Stimulated activated CD4-positive, alpha-beta T cell treated with anti-CD3 and anti-CD28 coated beads, Interleukin-15, amount 100 ng/mL, for 1 hour (primary cell): ENCODE measurements at places on chromosomes 6 and 20.
A peak's percentile ranks its signal among the peaks of the same experiment; 100 is the strongest.

GRCh38 chr6:29926413-29927274 is 15.7 kb upstream of the HLA-A start:
- peak; percentile 71 for DNase-seq

GRCh38 chr6:90296341-90297114 is at the start of gene BACH2:
BACH2 (minus strand) TSS chr6:90296843; CDS start chr6:90008844, 287,999 bp downstream.
- DNase-seq: peak; percentile 84

DNA sequence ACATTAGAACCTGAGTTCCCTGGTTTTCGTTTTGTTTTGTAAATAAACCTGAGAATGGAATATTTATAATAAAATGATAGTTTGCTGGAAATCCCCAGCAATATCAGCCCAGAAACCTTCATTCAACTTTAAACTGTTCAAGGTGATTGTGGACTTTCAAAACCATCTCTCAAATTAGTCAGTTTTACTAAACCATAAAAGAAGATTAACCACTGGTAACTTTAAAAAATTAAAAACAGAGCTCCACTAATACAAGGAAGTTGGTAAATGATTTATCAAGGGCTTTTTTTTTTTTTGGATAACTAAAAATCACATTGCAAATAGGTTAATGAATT is 10.0 kb downstream of the MBOAT1 start:
- DNase-seq: no peak

- no peak for DNase-seq
These were observed 71.9 kb downstream of the TMEM170B start for GRCh38 chr6:11609324-11610071.

- no peak for DNase-seq
These were observed 284.1 kb upstream of the PLN start for GRCh38 chr6:118263921-118264486.

DNA sequence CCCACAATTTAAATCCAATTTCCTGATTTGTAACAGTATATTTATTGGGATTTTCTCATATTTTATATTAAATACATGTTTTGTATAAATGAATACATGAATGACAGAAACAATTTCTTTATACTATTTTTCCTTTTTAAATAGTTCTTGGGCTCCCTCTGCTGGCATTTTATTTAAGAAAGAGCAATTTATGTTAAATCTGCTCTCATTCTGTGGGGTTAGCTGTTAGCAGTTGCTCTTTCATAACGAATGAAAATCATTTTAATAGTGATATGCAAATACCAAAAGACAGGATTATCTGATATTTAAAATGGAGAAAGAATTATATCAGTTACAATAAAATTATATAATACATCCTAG is 118.3 kb downstream of the RALGAPA2 start:
- no peak for DNase-seq

DNA sequence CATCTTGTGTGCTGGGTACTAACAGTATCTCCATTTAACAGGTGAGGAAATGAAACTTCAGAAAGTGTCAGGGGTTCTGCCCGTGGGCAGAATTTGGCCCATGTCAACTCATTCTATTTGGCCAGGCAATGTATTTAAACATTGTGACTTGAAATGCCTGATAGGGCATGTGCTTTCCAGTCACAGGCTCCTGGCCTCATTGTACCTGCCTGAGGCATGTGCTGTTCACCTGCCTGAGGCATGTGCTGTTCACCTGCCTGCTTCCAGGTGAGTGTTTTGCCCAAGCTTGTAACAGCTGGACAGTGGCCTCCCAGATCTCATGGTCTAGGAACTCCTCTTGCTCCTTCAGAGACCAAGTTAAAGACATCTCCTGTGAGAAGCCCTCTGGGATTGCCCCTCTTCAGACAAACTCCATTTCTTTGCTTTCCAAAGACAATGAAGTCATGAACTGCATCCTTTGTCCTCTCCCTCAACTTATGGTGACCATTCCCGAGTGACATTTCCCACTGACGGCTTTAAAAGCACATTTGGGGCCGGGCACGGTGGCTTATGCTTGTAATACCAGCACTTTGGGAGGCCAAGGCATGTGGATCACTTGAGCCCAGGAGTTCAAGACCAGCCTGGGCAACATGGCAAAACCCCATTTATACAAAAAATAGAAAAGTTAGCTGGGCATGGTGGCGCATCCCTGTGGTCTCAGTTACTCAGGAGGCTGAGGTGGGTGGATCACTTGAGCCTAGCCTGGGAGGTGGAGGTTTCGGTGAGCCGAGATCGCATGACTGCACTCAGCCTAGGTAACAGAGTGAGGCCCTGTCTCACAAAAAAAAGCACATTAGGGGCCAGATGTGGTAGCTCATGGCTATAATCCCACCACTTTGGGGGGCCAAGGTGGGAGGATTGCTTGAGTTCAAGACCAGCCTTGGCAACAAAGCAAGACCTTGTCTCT is 48.7 kb downstream of the BCAS4 start:
- no peak for DNase-seq

- no peak for DNase-seq
These were observed 29.4 kb upstream of the TPD52L1 start for GRCh38 chr6:125124049-125124669.

GRCh38 chr6:166826264-166826663 is 130.1 kb downstream of the RNASET2 start:
- no peak for DNase-seq

DNA sequence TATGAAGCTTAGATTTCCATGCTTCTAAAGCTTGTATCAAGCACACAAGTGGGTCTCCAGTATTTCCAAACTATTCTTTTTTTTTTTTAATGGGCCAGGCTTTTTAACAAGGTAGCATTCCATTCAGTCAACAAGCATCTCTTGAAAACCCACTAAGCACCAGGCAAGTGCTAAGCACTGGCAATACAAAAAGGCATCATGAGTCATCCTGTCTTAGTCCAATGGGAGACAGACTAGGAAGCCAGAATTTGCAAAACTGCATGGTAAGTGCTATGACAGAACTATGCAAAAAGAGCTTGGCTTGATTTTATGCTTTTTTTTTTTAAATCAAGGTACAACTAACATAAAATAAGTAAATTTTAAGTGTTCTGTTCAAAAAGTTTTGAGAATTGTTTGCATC is 109.3 kb upstream of the DST start:
- no peak for DNase-seq

DNA sequence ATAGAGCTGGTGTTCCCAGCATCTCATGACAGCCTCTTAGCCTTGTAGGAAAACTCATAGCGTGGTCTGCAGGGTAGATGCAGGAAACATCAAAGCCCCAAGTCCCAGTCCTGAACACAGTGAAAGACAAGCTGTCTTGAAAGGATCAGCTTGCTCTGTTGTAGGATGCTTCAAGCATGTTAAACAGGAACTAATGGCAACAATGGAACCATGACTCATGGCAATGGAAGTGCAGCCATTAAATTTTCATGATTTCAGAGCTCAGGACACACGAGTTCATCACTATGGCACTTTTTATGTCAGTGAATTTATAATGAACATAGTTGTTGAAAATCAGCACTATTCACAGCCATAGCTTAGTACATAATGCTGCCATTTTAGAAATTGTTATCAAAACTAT is 367.7 kb downstream of the KIF16B start:
- no peak for DNase-seq
